ENCODE measurements at places on chromosomes 2 and 18.
A peak's percentile ranks its signal among the peaks of the same experiment; 100 is the strongest.

- no peak for DNase-seq
These were observed 235.0 kb downstream of the SUCLG1 start for GRCh38 chr2:84224121-84224520.

DNA sequence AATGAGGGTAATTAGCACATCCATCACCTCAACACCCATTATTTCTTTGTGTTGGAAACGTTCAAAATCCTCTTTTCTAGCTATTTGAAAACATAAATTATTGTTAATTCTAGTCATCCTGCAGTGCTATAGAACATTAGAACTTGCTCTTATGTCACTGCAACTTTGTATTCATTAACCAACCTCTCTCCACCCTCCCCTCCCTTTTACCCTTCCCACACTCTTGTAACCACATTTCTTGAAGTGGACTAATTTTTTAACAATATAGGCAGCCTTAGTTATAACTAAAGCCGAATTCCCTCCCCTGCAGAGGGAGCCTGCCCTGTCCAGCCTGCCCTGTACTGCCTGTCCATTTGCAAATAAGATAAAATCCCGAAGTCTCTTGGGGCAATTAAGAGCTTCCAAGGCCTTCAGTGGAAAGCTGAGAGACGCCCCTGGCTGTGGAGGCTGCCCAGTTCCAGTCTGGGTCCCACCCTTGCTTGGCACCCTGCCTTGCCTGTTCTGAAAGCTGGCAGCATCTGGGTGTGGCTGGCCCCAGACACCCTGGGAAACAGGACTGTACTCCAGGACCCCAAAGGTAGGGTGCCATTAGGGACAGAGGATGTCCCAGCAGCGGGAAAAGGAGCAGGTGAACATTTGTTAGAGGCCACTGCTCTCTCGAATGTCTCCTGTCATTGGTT lies 65.1 kb downstream of the MEX3C start:
- DNase-seq = no peak

- no peak for DNase-seq
These were observed 90.3 kb upstream of the BARD1 start for GRCh38 chr2:214899751-214900150.

- DNase-seq = no peak
These were observed 265.1 kb downstream of the RIT2 start for GRCh38 chr18:42850174-42851083.

GRCh38 chr2:10891848-10892247 lies 19.9 kb upstream of the KCNF1 start:
- DNase-seq = no peak

DNA sequence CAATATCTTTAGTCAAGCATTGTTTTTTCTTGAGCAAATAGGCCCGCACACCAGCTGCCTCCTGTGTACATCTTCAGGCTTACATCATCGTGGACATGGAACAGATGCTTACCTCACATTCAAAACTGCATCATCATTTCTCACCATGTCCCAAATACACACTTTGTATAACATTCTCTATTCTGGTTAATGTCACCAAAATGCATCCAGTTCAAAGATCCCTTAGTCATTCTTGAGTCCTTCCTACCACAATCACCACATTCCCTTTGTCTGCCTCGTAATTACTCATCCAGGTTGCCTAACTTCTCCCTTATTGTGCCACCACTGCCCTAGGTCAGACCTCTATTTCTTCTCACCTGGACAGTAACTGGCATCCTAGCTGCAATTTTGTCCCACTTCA lies 373.7 kb upstream of the GALNT5 start:
- no peak for DNase-seq

- no peak for DNase-seq
These were observed 189.7 kb downstream of the ADCYAP1 start for GRCh38 chr18:1094409-1094808.

DNA sequence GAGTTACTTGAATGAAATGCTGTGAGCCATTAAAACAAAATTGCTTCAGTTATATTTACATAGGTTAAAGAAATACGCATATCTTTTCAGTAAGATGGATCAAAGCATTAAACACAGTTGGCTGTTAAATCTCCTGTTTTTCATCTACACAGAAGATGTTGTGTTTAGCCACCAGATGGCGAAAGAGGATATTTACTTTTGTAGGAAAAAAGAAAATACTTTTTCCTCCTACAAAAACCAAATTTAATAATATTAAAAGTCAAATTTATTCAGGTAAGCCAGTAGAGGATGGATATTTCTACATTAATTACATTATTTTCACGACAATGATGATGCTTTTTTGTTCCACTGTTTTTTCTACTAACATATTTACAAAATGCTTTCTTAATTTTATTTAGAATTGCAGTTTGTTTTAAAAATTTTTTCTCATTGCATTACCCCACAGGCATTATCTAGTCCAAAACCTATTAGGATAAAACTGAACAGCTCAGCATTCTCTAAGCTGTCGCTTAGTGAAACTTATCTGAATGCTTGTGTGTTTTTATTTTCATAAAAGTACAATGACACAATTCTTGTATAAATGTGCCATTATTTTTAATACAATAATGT lies 173.7 kb downstream of the ASXL3 start:
- DNase-seq = no peak

GRCh38 chr2:174438146-174438886 lies 42.8 kb downstream of the SCRN3 start:
- DNase-seq = no peak

DNA sequence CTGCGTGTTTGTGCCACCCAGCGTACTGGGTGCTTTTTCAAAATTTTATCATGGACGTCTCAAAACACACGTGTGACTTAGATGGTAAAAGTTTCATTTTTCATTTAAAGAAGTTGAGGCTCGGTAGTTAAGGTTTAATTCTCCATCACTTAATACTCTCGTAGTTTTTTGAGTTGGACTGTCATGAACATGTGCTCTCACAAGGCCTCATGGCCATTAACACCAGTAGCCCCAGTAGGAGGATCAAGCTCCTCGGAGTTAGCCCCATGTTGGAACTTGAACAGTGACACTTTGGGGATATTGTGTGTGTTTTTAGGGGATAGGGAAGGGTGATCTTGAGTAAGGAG lies 15.3 kb downstream of the NMUR1 start:
- no peak for DNase-seq

DNA sequence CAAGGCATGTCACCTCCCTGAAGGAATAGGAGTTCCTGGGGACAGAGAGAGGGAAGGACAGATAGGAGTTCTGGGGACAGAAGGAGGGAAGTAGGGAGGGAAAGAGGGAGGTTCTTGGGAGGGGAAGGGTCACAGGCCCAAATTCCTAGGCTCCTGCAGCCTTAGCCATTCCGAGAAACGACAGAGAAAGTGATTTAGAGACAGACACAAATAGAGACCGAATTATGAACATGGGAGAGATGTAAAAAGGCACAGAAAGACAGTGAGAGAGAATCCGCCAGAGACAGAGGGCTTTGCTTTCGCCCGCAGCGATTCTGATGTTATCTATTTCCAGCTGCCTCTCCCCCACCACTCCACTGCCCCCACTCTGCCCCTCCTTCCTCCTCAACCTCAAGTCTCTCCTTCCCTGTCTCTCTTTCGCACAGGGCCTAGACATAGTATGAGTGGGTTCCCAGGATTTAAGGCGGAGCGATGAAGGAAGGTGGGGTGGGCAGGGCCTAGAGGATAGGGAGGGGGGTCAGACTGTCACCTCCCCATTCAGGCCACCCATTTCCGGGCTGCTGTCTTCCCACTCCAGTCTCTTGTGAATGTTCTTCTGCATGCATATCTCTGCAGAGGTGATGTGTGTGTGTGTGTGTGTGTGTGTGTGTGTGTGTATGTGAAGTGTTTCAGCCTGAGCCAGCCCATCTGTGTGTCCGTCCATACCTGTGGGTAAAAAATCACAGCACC lies 3.3 kb upstream of the WNT6 start:
- no peak for DNase-seq

DNA sequence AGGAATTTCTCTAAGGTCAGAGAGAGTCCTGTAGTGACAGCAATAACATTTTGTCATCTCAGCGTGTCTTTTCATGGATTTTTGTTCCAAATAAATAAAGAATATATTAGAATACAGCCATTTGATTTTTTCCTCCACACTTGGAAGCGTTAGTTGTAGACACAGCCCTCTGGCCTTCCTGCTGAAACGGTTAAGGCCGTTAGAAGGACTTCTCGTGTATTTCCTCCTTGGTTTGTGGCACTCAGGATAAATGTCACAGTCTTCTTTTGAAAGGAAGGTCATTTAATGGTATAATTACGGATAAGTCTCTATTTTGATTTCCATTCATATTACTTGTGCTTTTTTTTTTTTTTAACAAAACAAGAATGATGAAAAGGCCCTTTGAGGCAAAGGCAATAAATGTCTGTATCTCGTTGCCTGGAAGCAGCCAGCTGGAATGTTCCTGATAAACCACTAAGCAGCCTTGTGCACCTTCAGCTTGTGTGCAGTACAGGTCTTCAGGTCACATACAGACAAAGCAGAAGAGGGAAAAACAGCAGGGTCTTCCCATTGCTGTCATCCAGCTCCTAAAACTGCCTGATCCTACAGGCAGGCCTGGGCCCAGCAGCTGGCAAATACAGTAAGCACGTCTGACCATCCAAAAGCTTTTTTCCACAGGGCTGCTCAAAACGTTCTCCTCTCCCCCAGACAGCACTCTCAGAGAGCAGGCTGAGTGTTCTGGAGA lies 14.4 kb downstream of the EFR3B start:
- no peak for DNase-seq

GRCh38 chr2:67256892-67257291 lies 140.2 kb upstream of the ETAA1 start:
- DNase-seq = peak; percentile 25

DNA sequence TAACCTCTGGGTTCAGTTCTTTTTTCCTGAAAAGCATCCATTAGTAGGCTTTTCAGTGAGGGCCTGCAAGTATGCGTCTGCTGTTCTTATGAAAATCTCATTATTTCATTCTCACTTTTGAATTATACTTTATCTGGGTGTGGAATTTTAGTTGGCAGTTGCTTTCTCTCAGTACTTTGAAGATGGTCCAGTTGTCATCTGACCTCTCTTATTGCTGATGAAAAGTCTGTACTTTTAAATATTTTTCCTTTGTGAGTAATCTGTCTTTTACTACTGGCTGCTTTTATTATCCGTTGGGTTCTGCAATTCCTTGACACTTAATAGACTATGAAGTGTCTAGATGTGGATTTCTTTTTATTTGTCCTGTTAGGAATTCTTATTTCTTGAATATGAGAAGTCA lies 307.8 kb downstream of the CYP26B1 start:
- no peak for DNase-seq

GRCh38 chr2:228839421-228839876 lies 431.6 kb downstream of the PID1 start:
- no peak for DNase-seq

DNA sequence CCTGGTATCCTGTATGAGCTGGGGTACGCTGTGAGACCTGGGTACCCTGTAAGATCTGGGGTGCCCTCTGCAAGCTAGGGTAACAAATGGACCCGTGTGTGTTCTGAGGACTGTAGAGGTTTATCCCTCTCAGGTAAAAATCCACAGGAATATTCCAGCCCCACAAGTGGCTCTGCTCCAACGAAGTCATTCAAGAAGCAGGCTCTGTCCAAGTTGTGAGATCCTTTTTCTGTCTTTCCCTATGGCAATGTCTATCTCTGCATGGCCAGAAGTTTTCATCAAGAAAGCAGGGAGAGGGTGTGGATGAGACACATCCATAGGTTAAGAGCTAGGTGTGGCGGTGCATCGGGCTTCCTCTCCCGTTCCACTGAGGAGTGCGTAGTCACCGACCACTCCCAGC lies 43.0 kb downstream of the PTGR3 start:
- DNase-seq = no peak

- DNase-seq = no peak
These were observed 230.7 kb downstream of the RND3 start for GRCh38 chr2:150256736-150257135.

GRCh38 chr2:240689975-240690374 lies 1.7 kb upstream of the AQP12A start:
- DNase-seq = no peak

GRCh38 chr2:88628571-88628939 lies 1.3 kb upstream of the EIF2AK3 start:
- DNase-seq = no peak

- no peak for DNase-seq
These were observed 112.1 kb upstream of the SERPINE2 start for GRCh38 chr2:224151161-224151560.

DNA sequence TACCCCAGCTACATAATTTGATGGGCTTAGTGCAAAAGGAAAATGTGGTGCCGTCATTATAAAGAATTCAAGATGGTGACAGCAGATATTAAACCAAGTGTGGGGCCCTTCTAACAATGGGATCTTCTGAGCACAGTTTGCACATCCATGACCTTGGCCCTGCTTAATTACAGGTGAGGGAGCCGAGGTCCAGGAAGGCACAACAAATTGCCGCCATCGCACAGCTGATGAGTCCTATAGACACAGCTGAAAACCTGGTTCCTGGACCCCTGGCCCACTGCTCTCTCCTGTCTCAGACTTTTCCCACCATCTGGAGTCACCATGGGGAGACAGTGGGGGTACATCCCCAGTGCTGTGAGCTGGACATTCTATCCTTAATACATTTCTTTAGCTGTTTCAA lies 95.8 kb upstream of the MAP4K3 start:
- no peak for DNase-seq

- no peak for DNase-seq
These were observed 86.8 kb downstream of the GULP1 start for GRCh38 chr2:188378371-188378950.

GRCh38 chr2:48412443-48413250 lies 117.3 kb upstream of the STON1 start:
- DNase-seq = no peak

GRCh38 chr2:101679801-101680487 lies 17.6 kb upstream of the MAP4K4 start:
- no peak for DNase-seq

DNA sequence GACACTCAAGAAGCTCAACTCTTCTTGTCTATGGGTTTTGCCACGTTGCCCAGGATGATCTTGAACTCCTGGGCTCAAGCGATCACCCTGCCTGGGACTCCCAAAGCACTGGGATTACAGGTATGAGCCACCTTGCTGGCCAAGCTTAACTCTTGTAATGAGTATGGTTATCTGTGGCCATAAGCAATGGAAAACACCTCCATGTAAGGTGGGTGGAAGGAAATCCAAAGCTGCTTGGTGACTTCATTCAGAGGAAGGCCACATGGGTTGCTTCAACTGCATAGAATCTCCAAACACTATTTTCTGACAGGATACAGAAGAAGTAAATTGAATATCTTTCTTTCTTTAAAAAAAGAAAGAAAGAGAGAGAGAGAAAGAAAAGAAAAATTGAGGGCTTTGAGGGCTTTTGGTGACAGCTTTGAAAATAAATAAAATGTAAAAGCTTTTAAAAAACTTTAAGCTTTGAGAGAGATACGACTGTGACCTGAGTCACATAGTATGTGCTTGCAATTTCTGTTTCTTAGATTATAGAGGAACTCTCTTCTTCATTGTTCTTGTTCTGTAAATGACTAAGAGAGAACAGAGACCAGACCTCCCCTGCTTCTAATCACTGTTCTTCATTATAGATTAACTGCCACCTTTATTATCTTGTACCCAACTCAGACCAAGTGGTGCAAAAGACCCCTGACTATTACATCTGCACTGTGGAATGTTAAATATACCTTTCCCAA lies 123.1 kb upstream of the NDUFV2 start:
- DNase-seq = no peak

- DNase-seq = no peak
These were observed 286.5 kb downstream of the ICOS start for GRCh38 chr2:204223046-204223445.

- DNase-seq = peak; percentile 91
These were observed 85.7 kb downstream of the COPS8 start for GRCh38 chr2:237171396-237171795.

GRCh38 chr18:75208155-75208835 lies 644 bp downstream of the PTGR3 start:
- DNase-seq = no peak

GRCh38 chr2:4782647-4783046 lies 909.5 kb upstream of the SOX11 start:
- no peak for DNase-seq

- DNase-seq = no peak
These were observed 31.6 kb upstream of the GAREM2 start for GRCh38 chr2:26141145-26141769.

All from BJ (cell line).